NCI-H1930 (cell line): ENCODE measurements at places on chromosomes 3 and 15.
A peak's percentile ranks its signal among the peaks of the same experiment; 100 is the strongest.

DNA sequence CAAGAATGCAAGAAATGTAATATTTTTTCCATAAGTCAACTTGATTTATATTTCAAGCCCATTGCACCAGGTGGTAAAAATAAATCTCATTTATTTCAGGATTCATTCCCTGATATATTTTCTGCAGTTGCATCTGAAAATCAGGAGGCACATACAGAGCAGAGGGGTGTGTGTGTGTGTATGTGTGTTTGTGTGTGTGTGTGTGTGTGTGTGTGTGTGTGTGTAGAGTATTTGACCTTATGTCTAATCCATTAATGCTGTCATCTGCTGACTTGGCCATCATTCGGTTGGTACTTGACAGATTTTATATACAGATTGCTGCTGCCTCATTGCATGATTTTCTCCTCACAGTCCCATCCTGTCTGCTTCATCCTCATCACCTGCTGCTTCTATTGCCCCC is 118.5 kb downstream of the SERPINI1 start:
- DNase-seq = no peak

- DNase-seq = no peak
Observed at GRCh38 chr3:185561374-185561943, 9.1 kb upstream of the LIPH start.

DNA sequence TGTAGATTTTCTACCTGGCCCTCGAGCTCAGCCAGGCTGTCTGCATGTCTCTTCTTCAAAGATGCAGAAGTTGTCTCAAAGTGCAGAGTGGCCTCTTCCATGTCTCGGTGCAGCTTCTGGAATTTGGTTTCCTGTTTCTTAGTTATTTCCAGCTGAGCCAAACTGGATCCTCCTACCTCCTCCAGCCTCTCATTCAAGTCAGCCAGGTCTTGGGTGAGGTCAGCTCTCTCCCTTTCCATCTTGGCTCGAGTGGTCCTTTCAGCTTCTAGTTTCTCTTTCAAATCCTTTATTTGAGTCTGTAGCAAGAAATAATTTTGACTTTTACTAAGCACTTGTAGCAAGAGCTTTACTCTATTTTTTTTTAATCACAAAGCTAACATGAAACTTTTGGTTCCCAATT is 81.8 kb downstream of the MYH15 start:
- DNase-seq = no peak

DNA sequence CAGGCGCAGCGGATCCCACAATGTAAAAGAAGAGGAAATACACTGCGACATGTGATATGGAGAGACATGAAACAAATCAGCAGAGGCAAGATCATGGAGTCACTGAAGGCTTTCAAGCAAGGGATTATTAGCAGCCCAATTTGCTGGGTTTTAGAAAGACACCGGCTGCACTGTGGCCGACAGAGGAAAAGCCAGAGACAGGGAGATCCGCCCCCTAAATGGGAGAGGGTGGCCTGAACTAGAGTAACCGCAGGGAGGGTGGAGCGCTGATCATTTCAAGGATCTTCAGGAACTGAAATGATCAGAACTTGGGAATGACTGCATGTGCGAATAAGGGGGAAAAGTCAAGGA is 612 bp upstream of the C15orf40 start:
- no peak for DNase-seq

- DNase-seq = no peak
Observed at GRCh38 chr3:73575519-73575918, 49.2 kb downstream of the PDZRN3 start.

DNA sequence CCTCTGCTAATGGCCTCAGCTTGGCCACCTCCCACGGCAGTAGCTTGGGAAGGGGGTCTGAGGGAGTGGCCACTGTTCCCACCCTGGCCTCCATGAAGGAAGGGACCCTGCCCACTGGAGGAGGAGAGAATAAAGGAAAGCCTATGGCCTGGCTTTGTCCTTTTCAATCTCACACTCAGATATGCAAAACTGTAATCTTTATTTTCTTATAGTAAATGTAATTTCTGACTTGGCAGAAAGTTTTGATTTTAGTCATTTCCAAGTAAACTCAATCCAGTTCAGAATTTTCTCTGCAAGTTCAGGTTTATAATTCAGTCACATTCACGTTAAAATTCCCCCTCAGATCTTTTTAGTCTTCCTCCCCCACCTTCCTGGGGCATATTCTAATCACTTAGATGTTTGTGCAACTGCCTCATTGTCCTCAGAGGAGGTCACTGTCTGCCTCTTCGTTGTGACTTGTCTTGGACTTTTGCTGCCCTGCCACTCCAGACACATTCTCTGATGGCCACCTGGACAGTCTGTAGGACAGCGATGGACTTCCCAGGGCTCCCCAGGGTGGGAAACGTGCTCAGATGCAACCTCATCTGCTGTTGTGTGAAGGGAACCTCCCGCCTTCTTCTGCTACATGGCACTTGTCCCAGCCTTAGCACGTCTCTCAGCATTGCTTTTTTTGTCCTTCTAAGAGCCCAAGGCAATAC is 222.8 kb upstream of the TBL1XR1 start:
- no peak for DNase-seq

- DNase-seq = no peak
Observed at GRCh38 chr15:101372960-101373525, 78.0 kb upstream of the SNRPA1 start.

DNA sequence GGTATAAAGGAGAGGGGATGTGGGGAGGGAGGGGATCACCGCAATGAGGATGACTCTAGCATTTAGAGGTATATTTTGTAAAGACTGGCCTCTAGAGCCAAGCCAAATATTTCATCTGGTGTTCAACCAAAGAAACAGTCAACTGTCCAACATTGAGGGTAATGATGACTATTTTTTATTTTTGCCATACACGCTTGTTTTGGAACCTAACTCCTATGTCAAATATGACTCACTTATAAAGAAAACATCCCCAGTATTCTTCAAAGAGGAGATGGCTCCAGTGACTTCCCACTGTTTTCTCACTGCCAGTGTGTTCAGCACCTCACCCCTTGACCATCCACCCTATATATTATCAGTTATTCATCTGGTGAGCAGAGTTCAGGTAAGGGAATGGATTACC is 77.3 kb downstream of the WNT5A start:
- no peak for DNase-seq

GRCh38 chr15:60721707-60722106 is 242.8 kb upstream of the ICE2 start:
- no peak for DNase-seq

GRCh38 chr3:487614-488013 is 291.1 kb downstream of the CHL1 start:
- no peak for DNase-seq

DNA sequence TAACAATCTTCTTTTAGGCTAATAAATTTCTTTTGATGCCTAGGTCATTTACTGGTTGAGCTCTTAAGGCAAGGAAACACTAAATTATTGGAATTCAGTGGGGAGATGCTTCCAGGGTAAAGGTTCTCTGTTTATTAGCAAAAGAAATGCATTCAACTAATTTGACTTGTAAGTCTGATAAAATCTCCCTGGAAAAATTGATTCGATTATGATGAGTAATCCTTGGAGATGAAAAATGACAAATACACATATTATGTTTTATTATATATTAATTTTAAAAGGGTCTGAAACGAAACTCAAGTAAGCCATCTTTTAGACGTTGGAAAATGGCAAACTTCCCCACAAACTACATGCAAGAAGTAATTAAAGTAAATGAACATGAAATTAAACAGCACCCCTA is 328.0 kb downstream of the FOXP1 start:
- no peak for DNase-seq

GRCh38 chr15:98439523-98439942 is 208.8 kb upstream of the IGF1R start:
- no peak for DNase-seq

GRCh38 chr3:143578810-143579435 is 269.3 kb downstream of the SLC9A9 start:
- DNase-seq = no peak

DNA sequence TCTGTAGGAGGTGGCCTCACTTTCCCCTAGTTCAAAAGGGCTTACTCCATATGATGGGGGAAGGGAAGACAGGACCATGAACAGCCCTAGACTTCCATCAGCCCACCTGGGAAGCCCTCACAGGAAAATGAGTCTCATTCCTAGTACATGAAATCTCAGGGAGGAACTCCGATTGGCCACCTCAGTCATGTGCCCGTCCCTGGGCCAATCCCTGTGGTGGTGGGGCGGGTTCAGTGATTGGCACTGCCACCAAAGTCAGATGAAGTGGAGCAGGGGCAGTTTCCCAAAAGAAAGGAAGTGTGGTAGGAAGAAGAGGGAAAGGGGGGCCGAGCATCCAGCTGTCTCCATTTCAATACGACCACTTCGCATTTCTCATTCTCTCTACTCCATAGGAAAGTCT is 25.9 kb upstream of the GP9 start:
- no peak for DNase-seq

DNA sequence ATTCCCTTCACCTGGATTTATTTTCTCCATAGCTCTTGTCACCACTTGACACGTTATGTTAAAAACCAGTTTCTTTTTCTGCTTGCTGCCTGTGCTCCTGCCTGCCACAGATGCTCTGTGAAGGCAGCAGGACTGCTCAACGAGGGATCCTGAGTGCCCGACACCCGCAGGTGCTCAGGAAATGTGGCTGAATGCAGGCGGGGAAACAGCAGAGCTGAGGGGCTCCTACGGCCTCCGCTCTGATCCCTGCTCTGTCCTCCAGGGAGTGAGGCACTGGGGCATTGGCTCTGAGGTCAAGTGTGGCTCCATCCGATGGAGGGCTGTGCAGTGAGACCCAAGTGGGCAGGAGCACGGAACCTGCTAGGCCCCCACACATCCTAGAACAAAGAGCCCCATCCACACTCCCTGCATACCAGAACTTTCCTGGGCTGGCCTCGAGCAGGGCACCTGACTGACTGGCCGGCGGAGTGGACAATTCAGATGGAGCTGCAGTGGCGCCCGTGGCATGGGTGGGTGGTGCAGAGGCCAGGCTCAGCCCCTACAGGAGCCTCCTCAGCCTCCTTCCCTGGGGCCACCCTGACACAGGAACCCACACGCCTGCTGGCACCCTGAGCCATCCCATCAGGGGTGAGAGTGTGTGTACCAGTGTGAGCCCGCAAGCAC is 27.9 kb downstream of the IQSEC1 start:
- no peak for DNase-seq

- peak; percentile 65 for DNase-seq
Observed at GRCh38 chr15:42056934-42057798, 36.3 kb upstream of the PLA2G4E start.

DNA sequence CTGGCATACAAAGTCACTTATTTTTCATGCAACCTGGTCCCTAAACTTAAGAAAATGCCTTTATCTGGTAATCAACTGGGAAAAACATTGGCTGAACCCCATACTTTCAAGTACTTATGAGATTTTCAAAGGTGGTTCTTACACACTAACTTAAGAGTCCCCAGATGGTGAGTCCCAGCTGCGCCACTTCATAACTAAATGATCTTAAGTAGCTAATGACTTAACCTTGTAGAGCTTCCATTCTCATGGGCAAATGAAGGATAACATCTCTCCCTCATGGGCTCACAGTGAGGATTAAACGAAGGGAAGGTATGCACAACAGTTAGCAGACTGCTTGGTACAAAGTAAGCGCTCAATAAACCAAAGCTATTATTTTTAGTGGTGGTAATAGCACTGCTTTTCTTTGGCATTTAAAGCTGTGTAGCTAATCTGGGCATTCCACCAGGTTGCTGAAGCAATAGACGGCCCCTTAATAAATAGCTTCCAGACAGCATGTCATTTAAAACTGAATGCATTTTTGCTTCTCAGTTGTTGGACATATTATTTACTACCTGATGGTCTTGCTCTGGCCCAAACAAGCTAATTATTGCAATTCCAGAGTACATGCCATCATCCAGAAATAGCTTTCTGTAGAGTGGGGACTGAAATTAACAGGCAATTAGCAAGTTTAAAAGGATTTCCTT is 55.4 kb downstream of the LIPC start:
- DNase-seq = no peak

- DNase-seq = no peak
Observed at GRCh38 chr3:126100634-126101301, 16.8 kb upstream of the SLC41A3 start.

GRCh38 chr3:106617276-106617675 is 748.5 kb upstream of the CBLB start:
- DNase-seq = no peak

- no peak for DNase-seq
Observed at GRCh38 chr15:82139823-82140268, 94.0 kb upstream of the MEX3B start.

- no peak for DNase-seq
Observed at GRCh38 chr3:69838696-69839515, 99.6 kb downstream of the MITF start.

GRCh38 chr3:194301730-194302129 is 49.4 kb downstream of the CPN2 start:
- DNase-seq = no peak

DNA sequence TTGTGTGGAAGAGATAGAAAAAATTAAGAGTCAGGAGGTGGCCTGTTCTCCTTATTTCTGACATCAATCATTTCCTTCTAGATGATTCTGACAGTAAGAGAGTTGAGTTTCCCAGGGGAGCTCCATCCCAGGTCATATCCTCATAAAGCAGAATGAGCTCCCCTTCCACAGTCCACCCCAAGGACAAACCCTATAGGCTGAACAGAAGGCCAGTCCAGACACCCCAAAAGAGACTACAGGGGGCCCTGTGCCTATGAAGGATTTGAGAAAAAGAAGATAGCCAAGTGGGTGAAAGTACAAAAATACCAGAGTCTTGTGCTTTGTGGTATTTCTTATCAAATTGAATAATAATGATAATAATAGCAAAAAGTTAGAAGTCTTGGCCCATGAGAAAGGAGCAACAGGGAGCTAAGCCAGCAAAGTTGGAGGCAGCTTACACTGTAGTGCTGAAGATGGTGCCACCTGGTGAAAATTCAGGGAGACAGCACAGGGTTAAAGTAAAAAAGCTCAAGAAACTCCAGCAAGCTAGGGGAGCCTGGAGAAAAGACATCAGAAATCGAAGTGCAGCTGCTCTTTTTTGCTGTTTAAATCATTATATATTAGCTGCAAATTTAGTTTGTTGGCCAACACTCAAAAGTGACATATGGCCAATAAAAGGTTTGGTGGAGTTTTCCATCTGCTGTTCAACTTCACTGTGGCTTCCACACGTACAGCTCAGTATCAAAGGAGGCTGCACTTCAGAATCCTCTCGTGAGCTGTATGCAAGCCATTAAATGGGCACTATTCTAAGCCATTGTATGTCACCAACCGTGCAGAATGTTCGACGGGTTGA is 35.8 kb upstream of the SLC24A5 start:
- DNase-seq = no peak

- no peak for DNase-seq
Observed at GRCh38 chr3:178966299-178967176, 105.1 kb downstream of the ZMAT3 start.
